Bronchial epithelial cell (primary cell): ENCODE measurements at places on chromosomes 4 and X. TPM values are rescaled to one million over a fixed set of nuclear protein-coding genes. Genes with fewer than 3 reads are reported as not detected.

TBX22 gene
- total RNA-seq, result not detected in 2 replicates

BEX5 gene
- total RNA-seq, result 1.3 and 1.4 TPM in 2 replicates

C4orf54 gene
- total RNA-seq, result under 0.01 TPM in 2 replicates

F9 gene
- total RNA-seq, result not detected in 2 replicates

DNA sequence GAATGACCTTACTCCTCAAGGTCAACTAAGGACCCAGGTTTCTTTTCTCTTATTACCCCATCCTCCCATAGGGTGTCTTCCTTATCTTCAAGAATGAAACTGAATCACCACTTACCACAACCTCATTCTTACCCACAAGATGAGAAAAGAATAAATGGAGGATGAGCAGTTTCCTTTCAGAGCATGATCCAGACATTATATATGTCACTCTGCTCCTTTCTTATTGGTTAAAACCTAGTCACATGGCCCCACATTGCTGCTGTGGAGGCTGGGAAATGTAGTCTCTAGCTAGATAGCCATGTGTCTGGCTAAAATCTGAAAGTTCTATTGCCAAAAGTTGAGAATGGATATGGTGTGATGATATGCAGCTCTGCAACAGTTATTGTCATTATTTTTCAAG lies 62.4 kb upstream of the RAI2 start:
- DNase-seq, result no peak

DNA sequence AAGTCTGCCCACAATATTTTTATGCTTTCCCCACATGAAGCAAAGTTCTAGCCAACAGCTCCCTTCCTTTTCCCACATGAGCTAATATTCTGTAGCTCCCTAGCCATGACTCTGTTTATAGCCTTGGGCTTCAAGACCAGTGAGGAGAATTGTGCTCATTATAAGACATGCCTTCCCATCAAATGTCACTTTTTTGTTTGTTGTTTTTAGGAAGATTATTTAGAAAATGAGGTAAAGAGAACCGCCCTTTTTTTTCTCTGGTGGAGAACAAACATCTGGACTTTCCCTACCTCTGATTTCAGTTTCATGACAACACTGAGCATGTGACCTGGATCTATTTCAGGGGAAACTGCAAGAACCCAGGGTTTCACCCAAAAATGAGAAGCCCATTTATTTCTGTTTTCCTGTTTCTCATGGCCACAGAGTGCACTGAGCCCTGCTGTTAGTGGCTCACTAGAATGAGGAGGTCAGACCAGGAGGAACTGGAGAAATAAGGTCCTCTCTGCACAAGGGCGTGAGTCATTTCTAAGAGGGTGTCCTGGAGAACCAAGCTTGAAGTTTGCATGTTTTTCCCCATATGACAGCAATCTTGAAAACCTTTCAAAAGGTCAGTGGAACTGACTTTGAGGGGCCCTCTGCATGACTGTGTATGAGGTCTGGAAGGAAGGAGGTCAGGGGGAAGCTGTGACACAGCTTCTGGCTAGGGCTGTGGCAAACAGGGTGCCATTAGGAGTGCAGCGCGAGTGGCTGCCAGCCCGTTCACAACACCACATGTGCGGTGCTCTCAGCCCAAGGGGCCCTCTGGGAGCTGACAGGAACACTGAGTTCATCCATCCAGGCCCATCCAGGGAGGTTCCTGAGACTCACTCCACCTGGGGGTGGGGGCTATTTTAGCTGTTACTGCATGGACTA lies 55.2 kb downstream of the CHST7 start:
- no peak for DNase-seq

- DNase-seq, result no peak
Measured at GRCh38 chr4:762211-763190, 56.9 kb downstream of the PCGF3 start.

DNA sequence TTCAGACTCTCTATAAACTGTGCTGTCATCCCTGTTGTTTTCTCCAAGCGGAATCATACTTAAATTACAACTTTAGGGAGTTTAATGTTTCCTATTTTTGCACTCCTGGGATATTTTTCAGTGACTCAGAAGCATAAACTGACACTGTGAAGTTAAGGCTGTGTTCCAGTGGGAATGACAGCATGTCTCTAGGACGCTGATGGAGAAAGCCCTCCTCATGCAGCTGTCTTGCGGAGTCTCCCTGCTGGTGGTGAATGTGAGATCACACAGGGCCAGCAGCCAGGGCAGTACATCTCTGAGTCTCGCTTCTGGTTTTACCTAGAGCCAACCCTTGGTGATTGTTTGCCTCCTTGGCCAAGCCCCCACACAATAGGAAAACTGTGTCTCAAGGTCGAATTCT lies 53.3 kb downstream of the NFKB1 start:
- DNase-seq, result no peak

DNA sequence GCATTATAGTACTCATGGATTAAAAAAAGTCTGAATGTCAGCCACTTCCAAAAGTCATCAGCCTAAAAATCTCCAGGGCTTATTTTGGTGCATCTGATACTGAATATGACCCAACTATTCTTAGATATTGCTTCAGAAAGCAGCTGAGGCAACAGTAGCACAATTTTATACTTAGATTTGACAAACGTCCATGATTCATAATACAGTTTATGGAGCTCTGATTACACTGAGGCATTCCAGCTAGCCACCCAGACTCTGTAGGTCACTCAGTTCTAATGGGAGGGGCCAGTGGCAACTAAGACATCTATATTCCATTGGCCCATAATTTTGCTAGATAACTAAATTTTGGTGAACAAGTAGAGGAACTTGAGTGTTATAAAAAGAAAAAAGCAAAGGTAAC lies 10.3 kb downstream of the SPATA4 start:
- DNase-seq, result peak; percentile 79

DNA sequence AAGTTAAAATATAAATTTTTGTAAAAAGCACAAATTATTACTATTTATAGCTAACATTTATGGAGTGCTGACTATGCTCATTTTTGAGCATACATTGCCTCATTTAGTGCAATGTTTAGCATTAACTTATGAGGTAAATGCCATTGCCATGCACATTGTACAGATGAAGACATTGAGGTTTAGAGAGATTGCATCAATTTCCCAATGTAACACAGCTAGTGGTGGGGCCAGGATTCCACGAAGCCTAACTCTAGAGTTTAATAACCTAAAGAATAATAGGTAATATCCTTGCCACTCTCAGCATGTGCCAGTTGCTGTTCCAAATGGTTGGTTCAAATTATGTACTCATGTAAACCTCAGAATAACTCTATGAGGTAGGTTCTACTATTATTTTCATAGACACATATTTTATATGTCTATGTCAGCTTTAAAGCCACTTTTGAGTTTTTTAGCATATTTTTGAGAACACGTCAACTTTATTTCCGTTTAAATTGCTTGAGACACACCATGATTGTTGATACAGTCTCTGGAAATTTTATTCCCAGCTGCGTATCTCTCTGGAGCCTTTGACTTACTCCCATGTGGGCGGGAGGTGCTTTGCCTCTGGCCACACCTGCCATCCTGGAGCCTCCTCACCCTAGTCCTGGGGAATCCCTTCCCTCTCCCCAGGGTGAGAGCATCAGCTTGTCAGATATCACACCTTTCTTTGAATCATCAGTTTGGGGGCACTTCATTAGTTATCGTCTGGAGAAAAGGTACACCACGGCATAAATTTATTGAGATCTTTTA lies 10.8 kb upstream of the ADH1A start:
- no peak for DNase-seq

- no peak for DNase-seq
Measured at GRCh38 chr4:143617994-143618679, 82.3 kb downstream of the FREM3 start.

DNA sequence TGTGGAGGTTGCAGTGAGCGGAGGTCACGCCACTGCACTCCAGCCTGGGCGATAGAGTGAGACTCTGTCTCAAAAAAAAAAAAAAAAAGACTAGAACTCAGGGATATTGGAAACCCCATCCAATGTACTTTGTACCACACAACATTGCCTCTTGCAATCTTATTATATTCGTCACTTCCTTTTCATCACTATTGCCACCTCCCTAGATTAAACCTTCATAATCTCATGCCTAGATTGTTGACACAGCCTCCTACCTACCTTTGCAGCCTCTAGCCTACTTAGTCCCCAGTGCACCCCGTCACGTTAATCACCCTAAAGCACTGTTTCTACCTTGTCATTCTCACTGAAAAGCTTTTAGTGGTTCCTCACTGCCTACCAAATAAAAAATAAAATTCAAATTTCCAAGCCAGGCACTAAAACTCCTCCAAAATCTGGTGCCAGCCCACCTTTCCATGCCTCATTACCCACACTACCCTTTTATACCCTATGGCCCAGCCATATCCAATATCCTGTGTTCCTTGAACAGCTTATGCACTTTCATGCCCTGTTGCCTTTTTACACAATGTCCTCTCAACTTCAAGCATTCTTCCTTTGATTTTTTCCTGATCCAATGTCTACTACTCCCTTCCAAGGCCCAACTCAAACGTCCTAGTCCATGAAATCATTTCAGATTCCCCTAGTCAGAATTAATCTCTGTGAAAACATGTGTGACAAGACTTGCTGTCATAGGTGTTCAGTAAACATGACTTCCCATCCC lies 23.6 kb upstream of the GJB1 start:
- DNase-seq, result no peak

GRCh38 chr4:110163327-110164069 lies 34.9 kb downstream of the ELOVL6 start:
- DNase-seq, result peak; percentile 84

- DNase-seq, result no peak
Measured at GRCh38 chr4:145001635-145002034, 96.4 kb downstream of the ANAPC10 start.

GRCh38 chrX:49192722-49193328 lies 6.7 kb upstream of the PRICKLE3 start:
- peak; percentile 34 for DNase-seq

GRCh38 chr4:70624226-70624793 lies 4.2 kb upstream of the ENAM start:
- DNase-seq, result no peak

- DNase-seq, result peak; percentile 2
Measured at GRCh38 chrX:73076838-73077237, 2.5 kb downstream of the PABPC1L2A start.

GRCh38 chr4:86185659-86186058 lies 174.2 kb downstream of the MAPK10 start:
- DNase-seq, result no peak

- peak; percentile 59 for DNase-seq
Measured at GRCh38 chr4:24002330-24002966, 112.6 kb upstream of the PPARGC1A start.

GRCh38 chr4:44165938-44166337 lies 282.7 kb downstream of the KCTD8 start:
- no peak for DNase-seq
